ENCODE measurements at places on chromosomes 5 and 9.

DNA sequence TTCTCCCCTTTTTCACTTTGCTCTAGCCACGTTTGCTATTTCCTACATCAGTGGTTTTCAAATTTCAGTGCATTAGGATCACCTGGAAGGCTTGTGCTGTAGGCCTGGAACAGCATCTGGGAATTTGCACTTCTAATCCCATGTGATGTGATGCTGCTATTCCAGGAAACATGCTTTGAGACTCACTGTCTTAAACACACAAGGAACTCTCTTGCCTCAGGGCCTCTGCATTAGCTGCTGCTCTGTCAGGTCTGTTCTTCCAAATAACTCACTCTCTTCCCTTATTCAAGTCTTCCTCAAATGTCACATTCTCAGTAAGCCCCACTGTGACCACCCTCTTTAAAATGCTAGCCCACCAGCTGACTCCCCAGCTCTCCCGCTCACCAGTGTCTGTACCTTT is 204.0 kb downstream of the DNAH5 start:
- DNase-seq, result no peak

- DNase-seq, result no peak
Observed at GRCh38 chr5:124634228-124634739, 112.2 kb downstream of the ZNF608 start.

- DNase-seq, result no peak
Observed at GRCh38 chr9:15157381-15157780, 149.6 kb downstream of the TTC39B start.

DNA sequence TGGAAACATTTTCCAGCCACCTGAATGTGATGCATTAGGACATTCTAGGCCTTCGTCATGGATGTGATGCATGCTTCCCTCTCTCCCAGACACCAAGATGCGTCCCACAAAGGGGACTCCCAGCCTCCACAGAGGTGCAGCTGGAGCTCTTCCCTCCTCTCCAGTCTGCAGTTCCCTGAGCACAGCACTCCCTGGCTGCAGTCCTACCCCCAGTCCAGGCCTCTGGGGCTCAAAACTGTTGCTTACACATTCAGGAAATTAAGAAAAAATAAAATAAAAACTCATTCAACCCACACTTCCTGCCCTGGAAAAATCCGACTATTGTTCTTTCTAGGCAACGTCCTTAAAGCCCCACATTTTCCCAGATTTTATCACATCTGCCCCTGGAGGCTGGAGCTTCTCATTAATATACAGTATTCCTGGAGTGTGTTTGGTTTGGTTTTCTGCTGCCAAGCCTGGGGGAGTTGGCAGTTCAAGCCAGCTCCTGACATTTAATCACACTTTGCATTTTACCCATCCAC is 78.4 kb upstream of the ICE1 start:
- no peak for DNase-seq

DNA sequence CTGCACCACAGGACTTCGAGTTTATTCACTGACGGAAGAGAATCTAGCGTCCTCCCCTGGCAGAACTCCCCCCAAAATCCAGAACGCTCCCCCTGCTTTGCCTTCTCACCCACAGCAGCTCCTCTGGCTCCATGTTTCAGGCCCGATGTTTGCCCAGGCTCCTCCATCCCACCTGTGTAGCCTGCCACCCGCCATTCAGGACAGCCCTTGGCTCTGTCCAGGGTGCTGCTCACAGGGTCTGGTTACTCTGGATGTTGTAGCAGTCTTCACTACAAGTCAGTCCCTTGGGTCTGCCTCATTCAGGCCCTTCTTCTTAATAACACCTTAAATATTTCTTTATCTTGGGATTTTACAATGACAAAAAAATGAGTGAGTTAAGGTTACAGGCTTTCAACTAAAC is 41.3 kb upstream of the SV2C start:
- DNase-seq, result no peak

- no peak for DNase-seq
Observed at GRCh38 chr5:160493806-160494338, 72.2 kb downstream of the PTTG1 start.

GRCh38 chr5:150410524-150411244 is 2.0 kb downstream of the CD74 start:
- no peak for DNase-seq

- DNase-seq, result no peak
Observed at GRCh38 chr5:88172847-88173758, 95.5 kb downstream of the TMEM161B start.

- no peak for DNase-seq
Observed at GRCh38 chr5:79399046-79399445, 114.9 kb downstream of the HOMER1 start.

DNA sequence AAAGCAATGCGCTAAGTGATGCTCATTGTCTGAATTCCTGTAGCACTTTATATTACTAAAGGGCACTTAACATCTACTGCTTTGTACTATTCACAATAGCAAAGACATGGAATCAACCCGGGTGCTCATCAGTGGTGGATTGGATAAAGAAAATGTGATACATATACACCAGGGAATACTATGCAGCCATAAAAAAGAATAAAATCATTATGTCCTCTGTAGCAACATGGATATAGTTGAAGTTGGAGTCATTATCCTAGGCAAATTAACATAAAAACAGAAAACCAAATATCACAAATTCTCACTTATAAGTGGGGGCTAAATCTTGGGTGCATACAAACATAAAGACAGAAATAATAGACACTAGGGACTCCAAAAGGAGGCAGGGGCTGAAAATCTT is 308.3 kb downstream of the TRPM3 start:
- no peak for DNase-seq

DNA sequence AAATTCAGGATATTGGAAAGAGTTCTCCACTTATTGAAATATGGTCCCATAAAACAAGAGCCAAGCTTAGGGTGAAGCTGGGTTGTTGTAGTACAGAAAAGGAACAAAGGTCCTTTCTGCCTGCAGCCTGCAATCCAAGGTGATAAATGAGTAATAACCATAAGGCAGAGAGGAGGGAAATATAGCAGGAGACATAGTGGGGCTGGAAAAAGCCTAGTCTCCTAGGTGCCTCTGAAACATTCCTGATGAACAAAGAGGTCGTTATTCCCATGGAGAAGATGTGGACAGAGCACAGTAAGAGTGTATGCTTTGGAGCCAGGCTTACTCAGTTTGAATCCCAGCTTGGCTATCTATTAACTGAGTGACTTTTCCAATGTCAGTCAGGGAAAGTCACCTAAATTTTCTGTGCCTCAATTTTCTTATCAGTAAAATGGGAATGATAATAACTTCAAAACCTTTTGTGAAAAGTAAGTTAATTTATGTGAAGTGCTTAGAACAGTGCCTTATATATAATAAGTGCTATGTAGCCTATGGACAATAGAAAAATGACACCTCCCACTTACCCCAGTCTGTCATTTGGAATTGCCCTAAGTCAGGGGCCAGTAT is 110.8 kb upstream of the GRIN3A start:
- DNase-seq, result no peak

GRCh38 chr5:1111727-1112289 is at the start of gene SLC12A7:
Gene SLC12A7, minus strand, starts transcription at chr5:1112063. Its CDS starts 72 bp downstream, at chr5:1111991.
- DNase-seq, result peak; percentile 86

DNA sequence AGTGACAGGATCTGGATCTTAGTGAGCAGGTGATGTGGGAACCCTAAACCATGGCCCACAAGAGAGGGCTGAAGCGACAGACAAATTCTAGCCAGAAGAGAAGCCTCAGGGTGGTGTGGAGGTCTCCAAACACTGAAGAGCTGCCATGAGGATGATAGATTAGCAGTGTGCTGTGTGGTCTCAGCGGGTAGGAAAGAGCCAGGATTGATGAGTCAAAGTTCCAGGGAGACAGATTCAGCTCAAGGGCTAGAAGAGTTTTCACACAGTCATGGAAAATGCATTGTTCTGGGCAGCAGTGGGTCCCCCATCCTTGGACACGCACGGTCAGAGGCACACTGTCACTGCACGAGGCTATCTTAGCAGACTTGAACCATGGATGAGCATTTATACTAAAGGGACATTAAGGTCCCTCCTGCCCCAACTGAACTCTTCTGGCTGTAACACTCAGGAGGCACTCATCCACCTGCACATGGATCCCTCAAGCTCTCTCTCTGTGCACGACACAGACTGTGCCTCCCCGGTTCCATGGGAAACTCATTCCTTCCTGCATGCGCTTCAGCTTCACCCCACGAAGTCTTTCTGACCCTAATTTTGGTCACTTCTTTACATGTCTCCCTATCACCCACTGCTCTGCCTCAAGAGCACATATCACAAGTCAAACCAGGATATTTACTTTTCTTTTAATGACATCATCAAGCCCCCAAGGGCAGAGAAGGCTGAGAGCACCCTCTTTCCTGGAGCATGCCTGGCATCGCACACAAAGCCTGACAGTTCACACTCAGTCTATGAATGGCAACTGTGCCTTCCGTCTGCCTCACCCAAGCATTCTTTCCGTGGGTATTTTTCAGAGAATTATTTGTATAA is 84.8 kb downstream of the TLE1 start:
- DNase-seq, result no peak

DNA sequence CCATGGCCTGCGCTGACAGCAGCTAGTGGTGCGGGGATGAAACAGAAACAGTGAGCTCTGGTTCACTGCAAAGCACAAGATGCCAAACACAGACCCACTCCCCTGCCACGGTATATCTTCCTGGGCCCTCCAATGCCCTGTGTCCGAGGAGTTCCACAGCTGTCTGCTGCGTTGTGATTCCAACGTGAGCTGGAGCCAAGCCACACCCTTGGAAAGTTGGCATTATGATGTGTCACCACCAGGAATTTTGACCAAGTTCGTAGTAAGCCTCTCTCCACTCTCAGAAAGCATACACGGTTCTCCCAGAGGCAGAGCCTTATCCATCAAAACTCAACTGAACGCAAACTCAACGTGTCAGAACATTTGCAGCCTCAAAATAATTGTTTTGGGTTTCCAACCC is 55.6 kb downstream of the MACROH2A1 start:
- no peak for DNase-seq

- DNase-seq, result no peak
Observed at GRCh38 chr9:127076860-127077643, 45.4 kb downstream of the ANGPTL2 start.

GRCh38 chr5:81007637-81008027 is 47.5 kb downstream of the RASGRF2 start:
- no peak for DNase-seq

- no peak for DNase-seq
Observed at GRCh38 chr9:23672151-23672550, 153.9 kb downstream of the ELAVL2 start.

DNA sequence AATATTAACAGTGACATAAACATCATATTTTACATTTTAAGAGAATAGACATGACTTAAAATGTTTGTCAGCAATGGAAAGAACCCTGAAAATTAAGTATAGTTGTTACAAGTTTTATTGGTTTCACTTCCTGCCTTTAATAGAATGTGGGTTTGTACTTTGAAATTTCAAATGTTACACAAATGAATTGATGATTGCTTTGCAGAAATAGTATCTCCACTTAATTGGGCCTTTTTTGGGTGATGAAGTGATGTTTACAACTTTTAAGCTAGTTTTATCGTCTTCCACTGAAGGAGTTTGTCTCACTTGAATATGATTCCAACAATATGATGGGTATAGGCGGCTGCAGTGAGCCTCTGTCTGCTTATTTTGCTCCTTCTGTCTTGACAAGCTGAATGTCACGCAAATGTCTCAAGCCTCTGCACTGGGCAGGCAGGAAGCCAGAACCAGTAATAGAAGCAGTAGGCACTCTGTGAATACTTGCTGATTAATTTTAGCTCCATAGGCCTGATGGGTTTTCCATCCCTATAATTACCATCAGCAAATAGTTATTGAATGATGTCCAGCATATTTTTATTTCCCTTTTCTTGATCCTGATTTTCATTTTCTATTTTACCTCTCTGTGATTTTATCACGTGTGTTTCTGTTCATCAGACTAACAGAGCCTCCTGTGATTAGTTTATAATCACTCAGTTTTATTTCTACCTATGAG is 10.6 kb upstream of the NR3C1 start:
- no peak for DNase-seq

- DNase-seq, result no peak
Observed at GRCh38 chr5:105931881-105932421, 1738.8 kb downstream of the EFNA5 start.

- DNase-seq, result no peak
Observed at GRCh38 chr5:156367597-156367996, 40.6 kb downstream of the SGCD start.

GRCh38 chr5:64417390-64417789 is 88.4 kb upstream of the RGS7BP start:
- DNase-seq, result no peak

- DNase-seq, result no peak
Observed at GRCh38 chr9:72579880-72580550, 58.6 kb downstream of the TMC1 start.

- no peak for DNase-seq
Observed at GRCh38 chr5:28822071-28822470, 1783.7 kb upstream of the CDH9 start.

DNA sequence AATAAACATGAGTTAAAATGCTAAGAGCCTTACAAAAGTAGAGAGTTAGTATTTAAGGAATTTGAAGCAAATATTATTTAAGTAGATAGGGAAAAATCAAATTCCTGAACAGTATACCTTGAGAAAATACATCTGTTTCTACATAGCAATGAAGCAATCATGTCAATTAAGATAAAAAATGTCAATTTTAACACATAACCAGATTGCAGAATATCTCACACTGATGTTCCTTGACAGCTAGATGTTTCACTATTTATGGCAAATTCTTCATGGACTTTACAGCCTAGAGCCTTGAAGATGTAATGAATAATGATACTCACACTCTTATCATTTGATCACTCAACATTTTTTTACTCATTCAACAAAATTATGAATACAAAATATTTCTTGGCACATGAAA is 708.2 kb upstream of the PTPRD start:
- DNase-seq, result no peak

DNA sequence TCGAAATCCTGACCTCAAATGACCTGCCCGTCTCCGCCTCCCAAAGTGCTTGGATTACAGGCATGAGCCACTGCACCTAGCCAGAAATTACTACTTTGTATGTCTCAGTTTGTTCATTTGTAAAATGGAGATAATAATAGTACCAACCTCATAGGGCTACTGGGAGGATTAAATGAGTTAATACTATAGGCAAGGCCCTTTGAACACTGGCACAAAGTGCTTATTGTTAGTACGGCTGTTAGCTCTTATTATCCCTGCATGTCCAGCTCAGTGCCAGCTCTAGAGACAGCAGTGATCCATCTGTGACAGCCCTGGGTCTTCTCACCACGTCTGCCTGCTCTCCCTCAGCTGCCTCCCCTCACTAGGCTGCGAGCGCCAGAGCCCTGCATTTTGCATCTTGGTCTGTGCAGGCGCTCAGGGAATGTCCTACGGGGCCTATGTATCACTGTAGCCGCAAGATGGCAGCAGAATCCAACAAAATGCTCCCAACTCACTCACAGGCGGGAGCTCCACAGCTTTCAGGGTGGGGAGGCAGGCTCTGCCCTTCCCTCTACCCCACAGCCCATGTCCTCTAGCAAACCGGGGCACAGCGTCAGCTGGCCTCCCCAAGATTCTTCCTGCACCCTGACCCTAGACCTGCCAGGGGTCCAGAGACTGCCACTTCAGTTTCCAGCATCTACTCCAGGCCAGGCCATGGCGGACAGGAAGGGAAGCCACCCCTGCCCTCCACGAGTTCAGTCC is 17.7 kb upstream of the AKNA start:
- peak; percentile 83 for DNase-seq
